ENCODE measurements at places on chromosomes 13 and 19.

DNA sequence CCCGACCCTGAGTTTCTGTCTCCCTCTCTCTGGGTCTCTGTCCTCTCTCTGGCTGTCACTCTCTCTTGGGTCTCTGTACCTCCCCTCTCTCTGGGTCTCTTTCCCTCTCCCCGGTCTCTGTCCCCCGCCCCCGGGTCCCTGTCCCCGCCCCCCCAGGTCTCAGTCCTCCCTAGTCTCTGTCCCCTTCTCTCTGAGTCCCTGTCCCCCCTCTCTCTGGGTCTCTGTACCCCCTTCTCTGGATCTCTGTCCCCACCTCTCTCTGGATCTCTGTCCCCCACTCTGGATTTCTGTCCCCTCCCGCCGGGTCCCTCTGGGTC lies 2.3 kb upstream of the FTL start:
- DNase-seq, result no peak

- no peak for DNase-seq
Measured at GRCh38 chr13:44263751-44264620, 109.6 kb upstream of the SERP2 start.

DNA sequence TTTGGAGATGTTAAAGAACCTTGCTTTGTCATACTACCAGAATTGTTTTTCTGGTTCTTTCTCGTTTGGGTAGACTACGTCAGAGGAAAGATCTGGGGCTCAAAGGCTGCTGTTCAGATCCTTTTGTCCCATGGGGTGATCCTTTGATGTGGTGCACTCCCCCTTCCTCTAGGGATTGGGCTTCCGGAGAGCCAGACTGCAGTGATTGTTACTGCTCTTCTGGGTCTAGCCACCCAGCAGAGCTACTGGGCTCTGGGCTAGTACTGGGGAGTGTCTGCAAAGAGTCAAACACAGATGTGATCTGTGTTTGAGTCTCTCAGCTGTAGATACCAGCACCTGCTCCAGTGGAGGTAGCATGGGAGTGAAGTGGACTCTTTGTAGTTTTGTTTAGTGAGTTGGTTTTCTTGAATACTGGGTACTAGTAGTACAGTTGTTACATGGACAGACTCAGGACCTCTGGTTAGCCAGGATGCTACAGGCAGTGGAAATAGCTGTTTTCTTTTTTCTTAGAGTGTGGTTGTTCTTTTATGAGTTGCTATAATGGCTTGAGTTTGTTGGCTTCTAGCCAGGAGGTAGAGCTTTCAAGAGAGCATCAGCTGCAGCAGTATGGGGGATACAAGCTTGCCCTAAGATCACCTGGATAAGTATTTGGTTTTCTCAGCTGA lies 34.4 kb downstream of the DNAJC15 start:
- peak; percentile 31 for DNase-seq

- DNase-seq, result no peak
Measured at GRCh38 chr13:35160896-35161295, 218.8 kb downstream of the NBEA start.

DNA sequence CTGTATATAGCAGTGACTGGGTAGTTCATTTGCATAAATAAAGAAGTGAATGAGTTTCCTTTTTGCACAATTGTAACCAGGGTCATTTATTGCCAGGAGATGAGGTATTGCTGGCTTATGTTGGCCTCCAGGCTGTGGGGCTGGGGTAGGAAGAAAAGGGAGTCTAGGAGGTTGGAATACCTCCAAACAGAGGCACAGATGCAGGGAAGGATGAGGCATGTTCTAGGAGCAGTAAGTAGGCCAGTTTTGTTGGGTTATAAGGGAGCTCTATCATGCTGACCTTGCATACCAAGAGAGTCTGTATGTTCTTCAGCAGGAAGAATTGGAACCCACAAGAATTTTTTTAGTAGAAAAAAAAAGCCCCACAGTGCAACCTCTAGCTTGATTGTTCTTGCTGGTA lies 17.2 kb upstream of the CYSLTR2 start:
- no peak for DNase-seq

GRCh38 chr19:18439025-18439909 lies 1.3 kb upstream of the ISYNA1 start:
- DNase-seq, result no peak

- no peak for DNase-seq
Measured at GRCh38 chr19:47637550-47637949, 28.6 kb downstream of the BICRA start.

DNA sequence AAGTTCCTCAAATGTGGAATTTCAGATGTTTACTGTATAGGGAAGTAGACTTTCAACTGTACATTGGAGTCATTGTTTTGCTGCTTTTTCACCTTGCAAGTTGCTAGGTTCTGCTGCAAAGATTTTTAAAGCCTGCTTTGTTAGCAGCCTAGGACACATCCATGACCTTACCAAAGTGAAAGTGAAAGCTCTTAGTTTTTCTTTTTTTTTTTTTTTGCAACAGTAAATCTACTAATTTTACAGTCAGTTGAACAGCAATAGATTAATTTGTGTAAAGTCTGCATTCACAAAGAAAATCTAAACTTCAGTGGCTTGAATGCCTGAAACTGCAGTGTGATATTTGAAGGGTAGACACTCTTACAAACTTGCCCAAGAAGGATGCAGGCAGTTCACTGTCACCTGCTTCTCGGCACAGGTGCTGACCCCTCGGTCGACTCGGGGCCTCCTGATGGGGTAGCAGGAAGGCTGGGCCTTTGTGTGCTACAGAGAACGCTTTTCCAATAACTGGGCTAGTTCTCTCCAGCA lies 5.0 kb upstream of the MTIF3 start:
- DNase-seq, result no peak

- DNase-seq, result no peak
Measured at GRCh38 chr19:2478756-2479555, 3.0 kb downstream of the GADD45B start.

- no peak for DNase-seq
Measured at GRCh38 chr19:48303367-48303766, 22.0 kb upstream of the EMP3 start.

DNA sequence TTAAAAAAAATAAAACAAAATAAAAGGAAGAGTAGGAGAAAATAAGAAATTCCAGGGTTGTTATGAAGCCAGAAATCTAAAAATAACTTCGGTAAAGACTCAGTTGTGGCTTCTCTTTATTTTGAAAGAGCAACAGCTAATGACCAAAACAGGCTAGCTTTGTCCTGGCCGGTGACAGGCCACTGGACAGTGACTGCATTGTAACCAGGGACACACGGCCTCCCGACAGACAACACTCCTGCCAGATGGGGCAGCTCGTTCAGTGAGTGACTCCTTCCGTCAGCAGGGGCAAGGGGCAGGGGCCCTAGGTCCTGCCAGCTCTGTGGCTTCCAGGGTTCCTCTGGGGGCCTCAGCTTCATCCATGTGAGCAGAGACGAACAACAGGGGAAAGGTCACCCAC lies 173.4 kb downstream of the KATNAL1 start:
- DNase-seq, result no peak

DNA sequence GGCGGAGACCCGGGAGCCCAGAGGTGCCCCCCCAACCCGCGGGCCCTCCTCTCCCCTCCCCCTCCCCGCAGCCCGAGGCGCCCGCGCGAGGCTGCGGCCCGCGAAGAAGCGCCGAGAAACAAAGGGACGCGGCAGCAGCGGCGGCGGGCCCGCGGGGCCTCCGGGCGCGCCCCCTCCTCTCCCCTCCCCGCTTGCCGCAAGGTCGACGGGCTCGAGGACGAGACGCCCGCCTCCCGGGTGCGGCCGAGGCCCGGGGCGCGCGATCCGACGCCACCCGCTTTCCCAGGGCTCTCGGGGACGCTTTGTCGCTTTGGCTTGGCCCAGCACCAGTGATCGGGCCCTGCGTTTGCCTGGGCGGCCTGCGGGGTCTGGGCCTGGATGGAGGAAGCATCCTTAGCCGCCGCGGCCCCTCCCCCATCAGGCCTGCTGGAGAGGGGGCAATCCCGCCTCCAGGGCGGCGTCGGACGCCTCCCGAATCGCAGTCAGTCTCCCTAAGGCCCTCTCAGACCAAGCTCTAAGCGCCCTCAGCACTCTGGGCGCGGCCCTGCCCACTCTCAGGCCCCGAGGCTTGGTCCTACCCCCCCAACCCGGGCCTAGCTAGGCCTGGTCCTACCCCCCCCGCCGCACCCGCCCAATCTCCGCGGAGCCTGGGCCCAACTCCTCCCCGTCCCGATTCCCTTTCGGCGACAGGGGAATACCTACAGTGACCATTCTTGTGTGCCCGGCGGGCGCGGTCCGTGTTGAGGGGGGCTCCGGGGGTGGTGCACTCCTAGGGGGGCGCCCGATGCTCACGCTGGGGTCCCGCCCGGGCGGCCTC lies 740 bp downstream of the ELAVL3 start:
- DNase-seq, result no peak

DNA sequence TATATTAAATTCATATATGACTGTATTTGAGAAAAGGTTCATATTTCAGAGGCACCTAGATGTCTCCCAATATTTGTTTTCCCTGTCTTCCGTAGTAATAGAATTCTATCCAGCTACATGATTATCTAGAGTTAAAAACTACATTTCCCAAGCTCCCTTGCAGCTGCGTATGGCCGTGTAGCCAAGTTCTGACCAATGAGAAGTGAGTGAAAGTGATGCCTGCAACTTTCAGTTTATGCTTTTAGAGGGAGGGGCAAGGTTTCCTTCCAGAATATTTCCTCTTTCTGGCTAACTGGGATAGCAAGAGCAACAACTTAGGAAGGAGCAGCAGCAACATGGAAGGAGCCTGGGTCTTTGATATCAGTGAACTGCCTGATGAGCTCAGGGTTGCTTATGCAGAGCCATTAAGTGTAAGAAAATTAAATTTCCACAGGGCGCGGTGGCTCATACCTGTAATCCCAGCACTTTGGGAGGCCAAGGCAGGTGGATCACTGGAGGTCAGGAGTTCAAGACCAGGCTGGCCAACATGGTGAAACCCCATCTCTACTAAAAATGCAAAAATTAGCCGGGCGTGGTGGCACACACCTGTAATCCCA lies 23.2 kb upstream of the CYP2A13 start:
- no peak for DNase-seq

DNA sequence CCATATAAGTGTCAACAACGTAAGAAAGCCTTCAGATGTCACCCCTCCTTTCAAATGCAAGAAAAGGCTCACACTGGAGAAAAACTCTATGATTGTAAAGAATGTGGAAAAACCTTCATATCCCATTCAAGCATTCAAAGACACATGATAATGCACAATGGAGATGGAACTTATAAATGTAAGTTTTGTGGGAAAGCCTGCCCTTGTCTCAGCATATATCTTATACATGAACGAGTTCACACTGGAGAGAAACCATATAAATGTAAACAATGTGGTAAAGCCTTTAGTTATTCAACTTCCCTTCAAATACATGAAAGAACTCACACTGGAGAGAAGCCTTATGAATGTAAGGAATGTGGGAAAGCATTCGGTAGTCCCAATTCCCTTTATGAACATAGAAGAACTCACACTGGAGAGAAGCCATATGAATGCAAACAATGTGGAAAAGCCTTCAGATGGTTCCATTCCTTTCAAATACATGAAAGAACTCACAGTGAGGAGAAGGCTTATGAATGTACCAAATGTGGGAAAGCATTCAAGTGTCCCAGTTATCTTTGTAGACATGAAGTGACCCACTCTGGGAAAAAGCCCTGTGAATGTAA lies 11.1 kb downstream of the ZNF844 start:
- no peak for DNase-seq

DNA sequence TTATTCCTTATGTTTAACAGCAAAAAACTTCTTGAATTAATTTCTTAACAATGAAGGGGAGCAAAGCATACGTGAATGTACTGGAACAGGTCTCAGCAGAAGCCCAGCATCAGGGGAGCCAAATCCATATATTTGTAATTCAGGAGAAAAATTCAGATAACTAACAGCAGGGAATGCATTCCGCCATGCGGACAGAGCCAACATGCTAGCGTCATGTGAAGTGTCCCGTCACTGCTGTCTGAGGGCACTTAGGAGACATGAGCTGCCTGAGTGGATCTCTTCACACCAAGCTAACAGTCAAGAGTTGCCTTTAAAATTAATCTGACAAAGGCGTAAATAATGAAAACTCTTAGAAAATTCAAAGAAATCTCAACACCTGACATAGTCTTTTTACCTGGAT lies 6.4 kb downstream of the AMER2 start:
- no peak for DNase-seq

DNA sequence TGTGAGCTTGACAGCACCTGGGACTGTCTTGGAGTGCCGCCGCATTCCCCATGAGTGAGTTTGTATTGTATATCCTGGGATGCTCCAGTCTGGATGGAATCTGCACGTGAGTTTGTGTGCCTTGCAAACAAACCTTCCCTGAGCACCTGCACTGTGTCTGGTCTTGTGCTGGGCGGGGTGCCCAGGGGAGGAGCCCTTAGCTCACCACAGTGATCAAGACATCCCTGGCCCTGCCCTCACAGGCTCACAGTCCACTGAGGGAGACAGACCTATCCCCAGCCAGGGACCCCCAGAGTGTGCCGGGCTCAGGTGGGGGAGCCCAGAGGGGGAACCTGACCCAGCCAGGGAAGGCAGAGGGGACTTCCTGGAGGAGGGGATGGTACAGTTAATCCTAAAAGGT lies 1.7 kb upstream of the BCAM start:
- DNase-seq, result no peak

- DNase-seq, result no peak
Measured at GRCh38 chr19:3720349-3720917, 12.2 kb downstream of the TJP3 start.

DNA sequence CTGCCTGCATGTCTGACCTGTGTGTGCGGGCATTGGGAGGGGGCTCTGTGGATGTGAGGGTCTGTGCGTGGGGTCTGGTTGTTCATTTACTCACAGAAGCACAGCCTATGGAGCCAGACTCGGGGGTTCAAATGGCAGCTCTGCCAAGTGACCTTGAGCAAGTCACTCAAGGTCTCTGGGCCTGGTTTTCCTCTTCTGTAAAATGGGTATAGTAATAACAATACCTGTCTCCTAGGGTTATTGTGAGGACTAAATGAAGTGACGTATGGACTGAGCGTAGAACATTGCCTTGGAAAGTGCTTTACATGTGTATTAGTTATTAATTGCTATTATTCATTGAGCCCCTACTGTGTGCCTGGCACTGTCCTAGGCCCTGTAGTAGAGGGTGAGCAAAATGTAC lies 24.4 kb downstream of the CKM start:
- DNase-seq, result no peak

GRCh38 chr13:51412431-51412830 lies 40.4 kb downstream of the INTS6 start:
- no peak for DNase-seq

GRCh38 chr19:16623576-16623975 lies 4.4 kb downstream of the MED26 start:
- no peak for DNase-seq

DNA sequence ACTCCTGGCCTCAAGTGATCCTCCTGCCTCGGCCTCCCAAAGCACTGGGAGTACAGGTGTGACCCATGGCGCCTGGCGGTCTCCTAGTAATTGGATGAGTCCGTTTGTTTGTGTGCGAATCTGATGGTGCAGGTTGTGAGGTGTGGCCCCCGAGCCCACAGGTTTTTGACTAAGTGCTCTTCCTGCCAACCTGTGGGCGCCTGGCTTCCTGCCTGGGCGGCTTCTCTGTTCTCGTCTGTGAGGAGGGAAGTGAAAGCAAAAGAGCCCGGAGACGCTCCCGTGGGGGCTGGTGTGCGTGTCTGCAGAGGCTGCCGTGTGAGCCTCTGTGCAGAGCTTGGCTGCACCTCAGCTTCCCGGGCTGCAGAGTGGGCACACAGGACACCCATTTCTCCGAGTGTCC lies 10.0 kb downstream of the ARHGAP45 start:
- no peak for DNase-seq

GRCh38 chr13:110114316-110114715 lies 192.6 kb downstream of the COL4A1 start:
- no peak for DNase-seq

GRCh38 chr13:112892426-112893206 lies 76.4 kb upstream of the MCF2L start:
- no peak for DNase-seq
